Activated CD4-positive, alpha-beta T cell treated with anti-CD3 and anti-CD28 coated beads for 48 hours (primary cell): ENCODE measurements at places on chromosomes 5 and 9.
A peak's percentile ranks its signal among the peaks of the same experiment; 100 is the strongest.

GRCh38 chr9:136614967-136615623, 47.6 kb upstream of the EGFL7 start:
- no peak for DNase-seq

- DNase-seq = no peak
These were observed 249.8 kb downstream of the KIF4B start for GRCh38 chr5:155263381-155263780.

- peak; percentile 39 for DNase-seq
These were observed at the start of gene APBA1 for GRCh38 chr9:69671879-69672595. APBA1 (minus strand) TSS chr9:69672371.

DNA sequence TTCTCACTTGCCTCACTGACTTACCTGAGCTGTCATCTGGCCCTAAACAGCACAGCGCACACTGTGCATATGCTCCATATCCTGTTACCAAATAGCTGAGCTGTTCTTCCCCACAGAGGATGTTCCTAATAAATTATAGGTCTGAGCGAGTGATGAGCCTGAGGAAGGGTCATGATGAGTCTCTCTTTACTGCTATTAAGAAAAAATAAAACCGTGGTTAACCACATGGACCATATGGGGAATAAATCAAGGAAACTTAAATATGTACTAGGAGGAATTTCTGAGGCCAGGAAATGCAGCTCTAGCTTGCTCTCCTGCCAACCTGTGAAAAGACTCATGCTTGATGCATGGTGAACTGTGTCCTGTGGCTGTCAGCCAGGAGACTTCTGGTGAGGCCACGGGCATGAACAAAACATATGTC, 424.8 kb upstream of the DMAC1 start:
- no peak for DNase-seq

- DNase-seq = no peak
These were observed 188.8 kb upstream of the IRX4 start for GRCh38 chr5:2071562-2071961.

DNA sequence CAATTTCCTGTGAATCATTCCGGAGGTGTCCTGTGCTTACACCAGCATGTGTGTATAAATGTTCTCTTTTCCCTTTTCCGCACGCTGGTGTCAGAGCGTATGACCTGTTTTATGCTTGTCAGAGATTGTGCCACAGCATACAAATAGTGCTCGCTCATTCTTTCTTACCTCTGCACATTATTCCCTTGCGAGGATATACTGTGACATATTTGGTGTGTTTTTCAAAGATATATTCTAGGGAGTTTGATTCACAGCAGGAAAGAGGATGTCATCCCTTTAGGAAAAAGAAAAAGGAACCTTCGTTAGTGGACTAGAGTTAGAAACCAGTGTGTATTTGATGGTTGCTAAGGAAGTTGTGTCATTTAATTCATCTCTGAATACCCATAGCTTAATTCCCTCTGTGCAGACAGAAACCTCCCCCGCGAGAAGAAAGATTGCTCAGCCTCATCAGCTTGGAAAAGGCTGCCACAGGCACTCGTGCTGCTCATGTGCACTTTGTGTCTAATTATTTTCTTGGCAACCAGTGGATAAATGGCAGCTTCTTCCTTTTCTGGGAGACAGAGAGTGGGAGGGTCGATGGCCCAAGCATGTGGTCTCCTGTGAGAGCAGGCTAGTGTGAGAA, 14.7 kb upstream of the CCIN start:
- no peak for DNase-seq

- no peak for DNase-seq
These were observed 207.3 kb downstream of the TMEM38B start for GRCh38 chr9:105901514-105902109.

DNA sequence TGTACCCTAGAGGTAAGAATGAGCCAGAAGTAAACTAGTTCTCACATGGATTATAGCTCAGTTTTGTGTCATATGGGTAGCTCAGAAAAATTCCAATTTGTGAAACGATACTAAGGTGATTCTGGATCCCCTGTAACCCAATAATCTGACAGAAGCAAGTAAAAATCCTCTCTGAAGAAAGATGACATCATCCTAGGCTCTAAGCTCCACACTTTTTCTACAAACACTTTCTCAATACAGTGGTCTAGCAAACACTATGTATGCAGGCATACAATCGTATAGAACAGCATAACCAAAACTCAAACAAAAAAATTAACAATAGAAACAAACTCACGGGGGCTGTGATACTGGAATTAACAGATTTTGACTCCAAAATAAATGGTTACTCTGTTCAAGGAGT, 26.7 kb upstream of the ZNF169 start:
- no peak for DNase-seq
